ENCODE measurements at places on chromosomes 7 and 10.

GRCh38 chr10:68171539-68172080 lies 60.3 kb downstream of the ATOH7 start:
- no peak for DNase-seq

DNA sequence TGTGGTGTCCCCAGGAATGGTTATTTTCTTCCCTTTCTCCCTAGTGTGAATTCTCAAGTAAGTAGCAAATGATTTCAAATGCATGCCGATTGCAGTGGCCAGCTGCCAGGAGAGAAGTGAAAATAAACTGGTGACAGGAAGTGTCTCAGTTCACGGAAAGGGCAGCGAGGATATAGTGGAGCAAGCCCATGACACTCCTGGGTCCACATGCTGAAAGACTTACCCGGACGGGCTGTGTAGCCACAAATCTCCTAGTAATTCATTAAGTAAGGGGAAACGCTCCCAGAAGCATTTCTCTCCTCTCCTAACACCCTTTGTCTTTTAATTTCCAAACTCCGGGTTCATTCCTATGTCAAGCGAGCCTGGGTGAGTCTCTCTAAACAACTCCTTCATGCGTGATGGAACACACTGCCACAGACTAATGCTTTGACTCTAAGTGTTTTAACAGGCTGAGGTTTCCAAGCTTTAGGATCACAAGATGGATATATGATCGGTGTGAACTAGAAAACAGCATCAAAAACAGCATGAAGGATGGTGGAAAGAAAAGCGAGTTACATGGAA lies 125.6 kb downstream of the CYP26A1 start:
- DNase-seq = no peak

DNA sequence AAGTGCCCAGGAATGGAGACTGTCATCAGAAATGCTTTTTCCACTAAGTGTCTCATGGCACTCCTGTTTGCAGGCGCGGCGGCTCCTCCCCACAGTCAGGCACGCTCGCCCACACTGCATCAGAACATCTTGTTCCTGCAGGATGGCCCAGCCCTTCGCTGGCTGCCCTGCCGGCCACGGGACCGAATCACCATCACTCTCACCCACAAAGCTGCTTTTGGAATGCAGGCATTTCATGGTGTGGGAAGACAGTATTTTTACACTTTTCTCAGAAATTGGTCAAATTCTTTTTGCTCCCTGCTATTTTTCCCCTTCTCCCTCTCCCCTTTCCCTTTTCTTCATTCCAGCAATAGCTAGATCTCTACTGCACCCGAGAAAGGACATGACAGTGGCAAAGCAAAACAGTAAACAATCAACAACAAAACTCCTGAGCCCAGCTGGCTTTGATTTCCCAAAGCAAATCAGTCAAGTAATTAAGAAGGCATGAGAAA lies 176.1 kb upstream of the TNS3 start:
- DNase-seq = no peak

GRCh38 chr10:119667562-119668328 lies 16.6 kb downstream of the BAG3 start:
- DNase-seq = no peak

- no peak for DNase-seq
Observed at GRCh38 chr10:10901906-10902305, 115.8 kb upstream of the CELF2 start.

- no peak for DNase-seq
Observed at GRCh38 chr7:1530946-1531262, 402 bp downstream of the MAFK start.

DNA sequence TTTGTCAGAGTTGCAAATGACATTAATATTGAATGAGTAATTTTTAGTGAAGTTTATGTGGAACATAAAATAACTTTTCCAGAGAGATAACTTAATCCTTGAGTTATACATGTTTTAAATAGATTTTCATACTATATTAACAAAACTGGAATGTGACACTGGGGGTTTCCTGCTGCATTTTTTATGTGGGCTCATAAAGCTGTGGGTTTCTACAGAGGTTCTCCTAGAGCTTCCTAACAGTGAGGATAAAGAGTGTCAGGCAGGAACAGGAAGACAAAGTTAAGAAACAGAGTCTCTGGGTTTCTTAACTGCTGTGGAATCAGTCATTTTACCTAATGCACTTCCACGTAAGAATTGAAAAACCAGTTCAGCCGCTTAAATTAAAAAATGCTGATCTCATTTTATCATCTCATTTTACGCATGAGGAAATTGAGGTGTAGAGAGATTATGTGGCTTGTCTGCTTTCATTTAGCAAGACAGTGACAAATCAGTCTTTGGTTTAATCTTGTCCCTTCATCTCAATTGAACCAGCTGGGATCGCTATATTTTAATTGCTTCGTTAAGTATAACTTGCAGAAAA lies 5.0 kb downstream of the CD36 start:
- no peak for DNase-seq

- no peak for DNase-seq
Observed at GRCh38 chr10:124525751-124526600, 64.4 kb downstream of the LHPP start.

DNA sequence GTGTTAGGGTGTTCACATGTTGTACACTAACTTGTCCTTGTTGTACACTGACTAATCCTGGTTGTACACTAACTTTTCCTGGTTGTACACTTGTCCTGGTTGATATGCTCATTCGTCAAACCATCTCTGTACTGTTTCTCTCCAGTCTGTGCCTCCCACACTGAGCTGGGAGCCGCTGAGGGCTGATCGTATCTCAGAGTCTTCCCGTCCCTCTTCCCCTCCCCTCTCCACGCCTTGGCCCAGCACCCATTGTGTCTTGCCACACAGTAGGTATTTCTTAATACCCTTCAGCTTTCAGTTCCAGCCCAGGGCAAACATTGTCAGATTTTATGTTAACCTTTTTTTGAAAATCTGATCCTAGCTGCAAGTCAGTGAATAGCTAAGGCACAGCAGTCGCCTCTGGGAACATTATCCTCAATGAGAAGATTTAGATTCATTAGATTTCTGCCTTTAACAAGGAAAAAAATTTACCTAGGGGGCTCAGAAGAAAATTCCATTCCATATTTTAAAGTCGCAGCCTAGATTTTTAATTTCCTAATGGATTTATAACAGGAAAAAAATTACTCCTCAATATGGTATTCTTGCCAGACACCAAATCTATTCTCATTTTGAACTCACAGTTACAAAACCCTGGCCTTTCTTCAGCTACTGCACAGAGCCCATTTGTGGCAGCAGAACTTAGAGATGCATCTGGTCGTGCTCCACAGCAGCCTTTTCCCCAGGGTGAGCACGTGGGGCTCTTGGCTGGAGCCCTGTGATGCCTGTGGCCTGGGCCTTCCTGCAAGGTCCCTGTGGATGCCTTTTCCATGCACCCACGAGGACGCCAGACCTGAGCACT lies 33.0 kb upstream of the CHST15 start:
- DNase-seq = no peak

DNA sequence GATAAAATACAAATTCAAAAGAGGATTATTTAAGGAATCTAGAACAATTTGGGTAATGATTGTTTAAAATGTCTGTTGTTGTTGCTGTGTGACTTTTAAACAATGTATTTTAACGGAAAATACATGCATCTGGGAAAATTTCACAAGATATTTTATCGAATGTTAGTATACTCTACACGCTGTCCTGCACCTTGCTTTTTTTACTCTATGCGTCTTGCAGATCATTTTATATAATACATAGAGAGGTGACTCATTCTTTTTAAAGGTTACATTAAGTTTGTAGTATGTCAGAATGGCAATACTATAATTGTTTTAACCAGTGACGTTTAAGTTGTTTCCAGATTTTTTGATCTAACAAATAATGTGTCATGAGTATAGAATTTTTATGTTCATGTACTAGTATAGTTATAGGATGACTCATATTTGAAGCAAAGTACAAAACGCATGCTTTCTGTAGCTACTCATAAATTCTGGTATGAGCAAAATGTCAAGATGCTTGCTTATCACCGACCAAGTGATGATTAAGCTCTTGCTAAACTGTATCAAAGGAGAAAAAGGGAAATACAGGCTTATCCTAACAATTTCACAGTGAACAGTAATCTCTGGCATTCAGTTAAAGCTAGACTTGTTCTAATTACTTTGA lies 4.9 kb downstream of the DKK1 start:
- no peak for DNase-seq

- no peak for DNase-seq
Observed at GRCh38 chr7:16320099-16320660, 101.2 kb downstream of the CRPPA start.

GRCh38 chr7:139669106-139670061 lies 108.4 kb downstream of the HIPK2 start:
- DNase-seq = peak; percentile 40

DNA sequence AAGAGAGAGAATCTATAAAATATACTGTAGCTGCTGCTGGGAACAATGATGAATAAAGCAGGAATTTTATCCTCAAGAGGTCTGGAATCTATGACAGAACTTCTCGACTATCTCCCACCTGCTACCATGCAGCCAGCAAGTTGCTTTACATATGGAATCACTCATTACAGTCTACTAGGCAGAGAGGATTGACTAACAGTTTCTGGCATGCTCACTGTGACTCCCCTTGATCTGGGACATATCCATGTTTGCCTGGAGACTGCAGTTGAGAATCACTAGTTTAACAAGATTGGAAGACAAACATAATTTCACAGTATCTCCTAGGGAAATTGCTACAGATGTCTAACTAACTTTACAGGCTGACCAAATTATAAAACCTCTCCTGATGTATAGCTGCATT lies 13.3 kb downstream of the GPR37 start:
- DNase-seq = no peak

GRCh38 chr7:39172137-39172536 lies 194.4 kb downstream of the POU6F2 start:
- no peak for DNase-seq

All from stimulated activated CD4-positive, alpha-beta T cell treated with anti-CD3 and anti-CD28 coated beads, Interleukin-2, amount 100 ng/mL, for 24 hours (primary cell).